ENCODE measurements at places on chromosomes 5 and 9.

GRCh38 chr9:14766299-14766698, 43.8 kb upstream of the CER1 start:
- DNase-seq: no peak

DNA sequence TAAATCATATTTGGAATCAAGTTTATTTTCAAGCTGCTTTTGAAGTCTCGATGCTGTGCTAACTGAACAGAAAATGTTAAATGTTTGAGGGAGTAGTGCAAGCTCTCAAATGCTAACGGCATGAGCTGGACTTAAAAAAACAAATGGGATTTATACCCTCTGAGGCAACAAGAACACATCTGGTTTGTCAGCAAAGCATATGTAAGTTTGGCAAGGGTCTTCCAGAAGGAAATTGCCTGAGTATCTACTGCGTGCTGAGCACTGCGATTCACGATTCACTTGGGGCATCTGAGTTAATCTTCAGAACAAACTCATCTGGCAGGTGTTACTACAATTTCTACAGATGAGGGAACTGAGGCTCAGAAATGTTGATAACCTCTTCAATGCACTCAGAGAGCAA, 98.4 kb upstream of the C9orf72 start:
- DNase-seq: no peak

- DNase-seq: no peak
Measured at GRCh38 chr5:3993856-3994473, 398.3 kb downstream of the IRX1 start.

DNA sequence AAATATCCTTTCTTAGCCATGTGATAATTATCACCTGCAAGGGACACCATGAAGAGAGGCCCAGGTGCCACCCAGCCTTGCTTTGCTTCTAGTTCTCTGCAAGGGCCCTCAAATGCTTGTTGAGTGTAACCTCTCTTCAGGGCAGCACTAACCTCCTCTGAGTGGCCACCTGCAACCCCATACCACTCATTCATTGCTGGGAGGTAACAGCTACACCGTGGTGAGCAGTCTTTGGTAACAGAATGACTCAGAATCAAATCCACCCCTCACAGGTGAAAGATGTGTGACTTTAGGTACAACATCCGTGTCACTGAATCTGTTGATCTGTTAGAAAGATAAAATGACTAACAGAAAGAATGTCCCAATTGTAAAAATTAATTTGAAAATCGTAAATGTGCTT, 365.1 kb upstream of the TRPC7 start:
- DNase-seq: no peak

- no peak for DNase-seq
Measured at GRCh38 chr5:151182976-151183375, 25.4 kb upstream of the ANXA6 start.

GRCh38 chr9:111099199-111100008, 61.1 kb upstream of the LPAR1 start:
- DNase-seq: no peak

GRCh38 chr9:107732781-107733522, 243.4 kb upstream of the KLF4 start:
- DNase-seq: no peak

- no peak for DNase-seq
Measured at GRCh38 chr5:168773226-168773625, 194.1 kb upstream of the PANK3 start.

- no peak for DNase-seq
Measured at GRCh38 chr5:5313101-5313635, 109.3 kb upstream of the ICE1 start.

- DNase-seq: no peak
Measured at GRCh38 chr5:33936004-33936380, 194 bp upstream of the RXFP3 start.

DNA sequence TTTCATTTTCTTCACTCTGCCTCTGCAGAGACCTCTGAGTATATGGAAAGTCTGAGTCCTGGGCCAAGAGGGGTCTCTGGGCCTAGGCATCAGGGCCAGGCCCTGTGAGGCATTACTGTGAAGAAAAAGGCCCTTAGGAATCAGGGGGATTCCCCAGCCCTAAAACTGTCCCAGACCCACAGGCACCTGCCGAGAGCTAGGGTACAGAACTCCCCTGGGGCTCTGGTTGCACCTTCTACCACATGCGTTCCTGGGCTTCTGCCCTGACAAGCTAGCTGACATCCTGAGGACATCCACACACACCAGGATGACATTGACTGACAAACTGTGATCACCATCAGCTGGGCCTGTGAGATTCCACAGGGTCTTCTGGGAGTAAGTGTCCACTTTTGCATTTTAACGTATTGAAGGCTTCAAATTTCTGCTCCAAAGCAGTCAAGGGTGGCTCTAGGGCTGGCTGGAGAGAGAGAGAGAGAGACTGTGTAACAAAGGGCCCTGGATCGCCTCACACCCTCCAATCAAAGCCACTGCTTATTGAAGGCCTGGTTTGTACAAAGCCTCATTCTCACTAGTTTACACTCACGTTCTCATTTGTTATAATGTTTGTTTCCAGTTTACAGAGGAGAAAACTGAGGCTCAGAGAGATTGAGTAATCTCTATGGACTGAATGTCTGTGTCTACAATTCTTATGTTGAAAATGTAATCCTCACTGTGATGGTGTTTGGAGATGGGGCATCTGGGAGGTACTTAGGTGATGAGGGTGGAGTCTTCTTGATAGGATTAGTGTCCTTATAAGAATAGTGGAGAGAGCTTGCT, 45.1 kb downstream of the TGFBI start:
- no peak for DNase-seq

GRCh38 chr5:174852143-174852542, 127.8 kb downstream of the MSX2 start:
- DNase-seq: no peak

DNA sequence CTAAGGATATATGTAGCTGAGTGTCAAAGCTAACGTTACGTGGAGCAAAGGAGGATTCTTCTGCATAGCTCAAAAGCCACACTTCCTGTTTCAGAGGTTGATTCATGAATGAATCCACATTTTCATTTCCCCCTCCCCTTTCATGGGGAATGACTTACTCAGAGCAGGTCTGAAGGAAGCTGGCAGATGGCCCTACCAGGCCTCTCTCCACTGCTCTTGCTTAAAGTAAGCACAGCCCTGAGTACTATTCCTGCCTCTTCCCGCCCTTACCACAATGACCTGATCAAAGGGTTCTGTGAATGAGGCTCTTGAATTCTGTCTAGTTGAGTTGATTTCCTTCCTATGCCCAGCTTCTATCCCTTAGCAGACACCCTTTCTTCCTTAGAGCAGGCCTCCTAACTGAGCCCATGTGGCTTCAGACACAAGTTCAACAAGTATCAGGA, 6.3 kb downstream of the IGIP start:
- no peak for DNase-seq
